Fibroblast of skin of back (primary cell): ENCODE measurements at places on chromosomes 6 and 20.

DNA sequence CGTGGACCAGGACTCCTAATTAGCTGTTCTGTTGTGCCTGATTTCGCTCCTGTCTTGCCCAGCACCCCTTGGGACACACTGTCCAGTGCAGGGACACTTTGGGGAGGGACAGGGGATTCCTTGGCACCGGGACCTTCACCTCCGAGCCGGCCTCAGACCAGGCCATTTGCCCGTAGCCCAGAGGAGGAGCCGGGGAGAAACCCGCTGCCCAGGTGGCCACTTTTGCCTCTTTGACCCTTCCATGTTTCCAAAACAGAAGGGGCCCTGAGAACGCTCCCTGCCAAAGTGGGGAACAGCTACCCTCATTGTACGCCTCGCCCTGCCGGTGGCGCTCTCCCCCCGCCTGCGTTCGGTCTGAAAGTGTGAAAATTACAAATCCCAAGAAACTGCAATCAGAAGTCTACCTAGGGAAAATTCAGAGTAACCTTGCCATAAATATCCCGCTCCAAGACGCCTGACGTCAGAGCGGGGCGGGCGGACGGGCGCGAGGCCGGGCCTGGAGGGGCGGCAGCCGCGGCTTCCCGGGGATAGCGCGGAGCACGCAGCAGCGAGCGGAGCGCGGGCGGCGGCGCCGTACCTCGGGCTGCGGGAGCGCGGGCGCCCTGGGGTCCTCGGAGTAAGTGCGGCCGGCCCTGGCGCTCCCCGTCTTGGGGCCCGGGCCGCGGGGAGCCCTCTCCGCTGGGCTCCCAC, at the start of gene DAAM2:
TSS of gene DAAM2 (plus strand) at position 527 of the 690 bp plus-strand sequence. CDS start 63,927 bp downstream, outside the sequence.
- DNase-seq, result peak; percentile 72

DNA sequence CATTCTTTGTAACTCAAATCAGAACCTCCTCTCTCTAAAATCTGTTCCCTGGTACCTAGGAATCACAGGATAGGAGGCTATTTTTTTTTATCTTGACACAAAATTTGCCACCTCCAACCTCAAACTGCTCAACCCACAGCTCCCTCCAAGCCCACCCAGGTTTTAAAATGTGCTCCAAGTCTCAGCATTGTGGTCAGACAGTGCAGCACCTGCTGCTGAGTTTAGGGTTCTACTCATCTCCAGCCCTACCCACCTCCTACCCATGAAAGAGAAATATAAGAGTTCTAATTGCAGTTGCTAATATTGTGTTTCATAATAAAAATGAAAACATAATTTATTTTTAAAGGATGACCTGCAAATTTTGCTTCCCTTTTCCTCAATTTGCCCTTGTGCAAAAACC, 496.5 kb downstream of the MAFB start:
- DNase-seq, result no peak

DNA sequence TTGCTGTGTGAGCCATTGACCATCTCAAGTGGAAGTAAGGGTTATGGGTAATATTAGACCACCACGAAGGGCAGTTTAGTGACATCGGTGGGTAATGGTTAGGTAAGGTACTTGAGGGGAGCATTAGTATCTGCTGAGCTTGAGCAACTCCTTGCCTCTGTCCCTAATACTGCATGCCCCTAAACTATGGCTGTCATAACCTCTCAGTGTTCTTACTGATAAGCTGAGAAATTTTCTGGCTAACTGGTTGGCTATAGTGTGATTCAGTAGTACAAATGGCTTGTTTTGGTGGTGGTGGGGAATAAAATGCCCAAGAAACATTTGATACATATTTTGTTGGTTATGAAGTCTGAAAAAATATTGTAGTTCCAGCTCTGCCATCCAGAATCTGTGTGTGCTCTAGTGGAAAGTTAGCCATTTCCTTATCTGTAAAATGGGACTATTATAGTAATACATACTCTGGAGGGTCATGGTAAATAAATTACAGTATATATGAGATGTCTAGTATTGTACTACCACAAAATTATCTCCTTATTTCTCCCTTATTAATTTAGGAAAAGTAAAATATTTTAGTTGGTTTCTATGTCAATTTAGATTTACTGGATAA, 113.1 kb downstream of the NCOA3 start:
- DNase-seq, result no peak

DNA sequence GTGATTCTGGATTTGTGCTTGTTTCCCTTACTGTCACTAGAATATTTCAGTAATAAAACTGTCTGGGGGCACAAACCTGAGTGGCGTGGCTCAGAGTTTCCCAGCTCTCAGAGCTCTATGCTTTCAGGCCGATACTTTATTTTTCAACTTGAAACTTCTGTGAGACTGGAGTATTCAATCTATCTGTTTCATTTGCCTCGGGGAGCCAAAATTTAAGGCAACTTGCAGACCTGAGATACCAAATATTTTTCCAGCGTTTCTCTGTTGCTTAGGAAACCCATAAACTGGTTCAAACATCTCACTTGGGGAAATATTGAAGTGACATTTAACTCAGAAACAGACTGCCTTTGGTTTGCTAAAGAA, 74.7 kb downstream of the SOBP start:
- DNase-seq, result no peak

GRCh38 chr20:16063881-16064280, 509.4 kb downstream of the KIF16B start:
- DNase-seq, result peak; percentile 2

- DNase-seq, result no peak
Observed at GRCh38 chr6:169965657-169966311, 214.4 kb downstream of the ERMARD start.

DNA sequence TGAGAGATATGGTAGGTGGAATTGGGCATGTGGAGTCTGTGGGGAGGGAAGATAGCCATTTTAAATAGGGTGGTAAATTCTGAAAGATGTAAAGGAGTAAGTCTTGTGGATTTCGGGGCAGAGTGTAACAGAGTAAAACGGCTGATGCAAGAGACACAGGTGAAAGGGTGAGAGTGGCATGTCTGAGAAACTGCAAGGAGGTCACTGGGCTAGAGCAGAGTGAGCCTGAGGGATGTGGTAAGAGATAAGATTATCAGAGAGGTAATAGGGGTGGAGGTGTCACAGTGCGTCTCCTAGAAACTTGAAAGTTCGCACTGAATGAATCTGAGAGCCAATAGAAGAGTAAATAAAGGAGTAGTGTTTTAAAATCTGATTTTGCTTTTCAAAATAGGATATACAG, 308.1 kb downstream of the EPM2A start:
- DNase-seq, result no peak

GRCh38 chr6:129645106-129645829, 64.7 kb downstream of the ARHGAP18 start:
- no peak for DNase-seq

- DNase-seq, result peak; percentile 76
Observed at GRCh38 chr6:113102761-113103160, 754.4 kb upstream of the MARCKS start.

GRCh38 chr6:3518356-3519190, 61.7 kb upstream of the SLC22A23 start:
- DNase-seq, result peak; percentile 91

GRCh38 chr20:5164645-5165625, 38.1 kb downstream of the CDS2 start:
- no peak for DNase-seq

DNA sequence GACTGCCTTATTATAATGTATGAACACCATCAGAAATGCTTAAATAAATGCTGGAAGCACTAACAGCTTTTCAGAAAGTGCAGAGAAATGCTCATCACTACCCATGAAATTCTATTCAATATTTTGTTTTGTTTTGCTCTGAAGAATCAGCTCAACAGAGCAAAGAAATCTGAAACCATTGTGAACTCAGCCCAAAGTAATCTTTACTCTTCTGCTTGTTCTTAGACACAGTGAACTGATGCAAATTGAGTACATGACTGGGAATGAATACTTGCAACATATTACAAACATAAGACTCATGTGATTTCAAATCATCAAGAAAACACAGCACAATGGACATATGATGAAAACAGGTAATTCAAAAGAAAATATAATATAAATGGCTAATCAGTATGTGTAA, 404.6 kb upstream of the OPRM1 start:
- no peak for DNase-seq

GRCh38 chr20:208942-209566, 18.0 kb upstream of the DEFB129 start:
- DNase-seq, result peak; percentile 71

- no peak for DNase-seq
Observed at GRCh38 chr6:37530297-37530696, 30.6 kb upstream of the CCDC167 start.

GRCh38 chr20:36311854-36312723, 6.0 kb downstream of the DLGAP4 start:
- no peak for DNase-seq

- DNase-seq, result no peak
Observed at GRCh38 chr6:92827104-92827503, 592.3 kb downstream of the EPHA7 start.

GRCh38 chr6:29702519-29703103, 20.6 kb upstream of the HLA-F start:
- peak; percentile 11 for DNase-seq

- no peak for DNase-seq
Observed at GRCh38 chr6:3738381-3739131, 13.0 kb downstream of the PXDC1 start.

DNA sequence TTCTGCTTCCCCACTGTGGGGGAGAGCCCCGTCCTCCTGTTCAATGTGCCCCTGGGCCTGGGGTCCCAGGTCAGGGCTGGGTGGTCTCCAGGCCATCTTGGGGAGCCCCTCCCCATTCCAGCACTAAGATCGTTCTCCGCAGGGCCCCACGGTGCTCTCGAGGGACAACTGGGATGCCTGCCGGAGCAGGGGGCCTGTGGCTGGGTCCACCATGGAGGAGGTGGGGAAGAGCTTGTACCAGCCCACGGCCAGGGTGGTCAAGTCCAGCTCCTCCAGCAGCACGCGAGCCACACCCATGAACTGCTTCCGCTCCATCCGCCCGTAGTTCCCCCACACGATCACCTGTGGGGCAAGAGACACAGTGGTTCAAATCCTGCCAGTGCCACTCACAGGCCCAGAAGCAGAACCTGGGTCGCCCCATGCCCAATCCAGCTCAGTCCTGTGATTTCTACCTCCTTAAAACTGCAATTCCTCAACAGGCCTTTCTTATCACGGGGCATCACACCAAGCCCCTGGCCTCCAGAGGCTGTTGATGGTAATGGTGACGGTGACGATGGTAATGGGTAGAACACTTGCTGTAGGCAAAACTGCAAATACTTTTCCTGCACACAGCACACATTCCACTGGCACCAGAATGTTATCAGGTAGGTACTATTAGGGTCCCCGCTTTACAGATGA, 10.5 kb downstream of the KCNK15 start:
- DNase-seq, result no peak

- peak; percentile 47 for DNase-seq
Observed at GRCh38 chr6:111485342-111485741, 2.3 kb upstream of the REV3L start.

GRCh38 chr6:37631295-37631694, 66.4 kb downstream of the MDGA1 start:
- no peak for DNase-seq

DNA sequence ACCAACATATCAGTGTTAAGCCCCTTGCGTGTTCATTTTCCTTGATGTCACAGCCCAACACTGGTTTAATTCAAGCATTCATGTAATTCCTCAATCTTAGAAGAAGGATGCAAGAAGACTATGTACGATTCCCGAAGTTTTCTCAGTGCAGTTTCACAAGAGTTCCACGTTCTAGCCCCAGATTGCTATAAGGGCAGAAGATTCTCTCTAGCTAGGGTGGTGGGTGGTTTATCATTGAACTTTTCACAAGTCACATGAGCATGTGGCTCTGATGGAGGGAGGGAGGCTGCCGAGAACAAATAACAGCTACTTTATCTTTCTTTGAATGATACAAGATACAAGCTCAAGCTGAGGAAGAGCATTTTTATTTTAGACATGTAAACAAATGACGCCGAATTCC, 71.9 kb upstream of the NHSL1 start:
- DNase-seq, result no peak

GRCh38 chr20:35001596-35002362, 46.1 kb downstream of the MYH7B start:
- no peak for DNase-seq

GRCh38 chr20:61112515-61112914, 139.5 kb upstream of the CDH4 start:
- peak; percentile 21 for DNase-seq

DNA sequence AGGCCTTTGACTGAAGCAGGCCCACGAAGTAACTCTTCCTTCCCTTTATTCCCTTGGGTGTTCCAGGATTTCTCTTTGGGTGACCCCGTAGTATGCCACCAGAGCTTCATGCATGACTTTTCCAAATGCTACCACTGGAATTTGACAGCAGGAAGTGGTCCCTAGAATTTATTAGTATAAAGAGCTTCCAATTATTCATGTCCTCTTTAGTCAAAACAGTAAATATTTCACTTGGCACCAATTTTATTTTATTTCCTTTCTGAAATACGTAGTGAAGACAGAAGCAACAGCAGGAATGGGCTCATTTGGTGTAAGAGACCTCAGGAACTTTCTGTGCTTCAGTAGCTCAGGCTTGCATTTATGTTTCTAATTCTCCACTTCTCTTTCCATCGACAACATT, 151.3 kb downstream of the LCA5 start:
- peak; percentile 83 for DNase-seq

- peak; percentile 67 for DNase-seq
Observed at GRCh38 chr6:35016502-35017321, 124.4 kb downstream of the TCP11 start.

DNA sequence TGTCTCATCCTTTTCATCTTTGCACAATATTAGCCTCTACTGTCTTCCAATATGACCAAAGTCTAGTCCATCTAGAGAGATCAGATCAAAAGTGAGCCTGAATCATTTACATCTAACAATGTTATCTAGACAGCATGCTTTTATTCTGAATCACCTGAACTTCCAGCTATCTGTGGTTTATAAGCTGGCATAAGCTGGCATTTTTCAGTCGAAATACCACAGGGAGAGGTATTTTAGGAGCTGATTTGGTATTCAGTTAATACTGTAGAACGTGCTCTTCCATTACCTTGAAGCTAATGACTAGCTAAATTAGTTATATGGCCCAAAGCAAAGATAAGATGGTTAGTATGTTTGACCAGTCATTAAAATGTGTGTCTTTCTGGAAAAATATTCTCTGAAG, 188.3 kb upstream of the AGPAT4 start:
- DNase-seq, result no peak

- no peak for DNase-seq
Observed at GRCh38 chr6:108738684-108739416, 109.4 kb upstream of the ARMC2 start.

DNA sequence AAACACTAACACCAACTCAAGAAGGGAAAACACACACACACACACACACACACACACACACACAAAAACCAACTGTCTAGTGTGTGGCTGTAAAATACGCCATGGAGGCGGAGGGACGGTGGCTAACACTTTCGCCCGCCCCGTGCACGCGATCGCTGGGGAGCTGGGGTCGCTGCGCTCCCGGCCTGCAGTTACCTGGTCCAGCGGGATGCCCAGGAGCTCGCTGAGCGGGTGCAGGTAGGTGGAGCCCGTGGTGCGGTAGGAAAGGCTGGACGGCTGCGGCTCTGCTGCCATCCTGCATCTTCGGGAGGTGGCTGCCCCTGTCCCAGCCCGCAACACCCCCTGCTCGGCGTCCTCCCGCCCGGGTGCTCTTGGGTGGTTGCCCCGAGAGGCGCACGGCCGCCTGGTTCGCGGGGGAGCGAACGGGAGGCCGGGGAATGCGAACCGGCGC, 303 bp downstream of the MBOAT1 start:
- peak; percentile 30 for DNase-seq
